A549 treated with AZD2906 at 1 μM for 4 hours (cell line): ENCODE measurements at places on chromosomes 7 and 10. TPM values are rescaled to one million over a fixed set of nuclear protein-coding genes. Genes with fewer than 3 reads are reported as not detected.

SEMA3E gene
- 1.8 to 2.3 TPM (median 1.9 TPM) in 5 replicates for total RNA-seq

TMEM184A gene
- 6.5 to 10.4 TPM (median 8.1 TPM) in 5 replicates for total RNA-seq

SPDYE2 gene
- not detected in 5 replicates for total RNA-seq

ENTPD7 gene
- total RNA-seq, result 7.0 to 11.7 TPM (median 8.6 TPM) in 5 replicates

CABCOCO1 gene
- total RNA-seq, result 0.16 to 0.50 TPM (median 0.41 TPM) in 5 replicates

LRRTM3 gene
- not detected in 5 replicates for total RNA-seq

CHST15 gene
- 6.6 to 7.8 TPM (median 7.1 TPM) in 5 replicates for total RNA-seq

NRAP gene
- 0.01 TPM in 1 of 5 replicates, not detected in the others for total RNA-seq

ZRANB1 gene
- 7.6 to 10.2 TPM (median 9.0 TPM) in 5 replicates for total RNA-seq

LRIT1 gene
- total RNA-seq, result not detected in 5 replicates

AGBL3 gene
- 0.75 to 1.4 TPM (median 0.96 TPM) in 5 replicates for total RNA-seq

PTF1A gene
- not detected in 5 replicates for total RNA-seq

MICALL2 gene
- total RNA-seq, result 10.8 to 23.7 TPM (median 21.8 TPM) in 5 replicates

TMEM213 gene
- total RNA-seq, result not detected in 5 replicates

ERVW-1 gene
- 0.07 TPM in 1 of 5 replicates, not detected in the others for total RNA-seq

TAC1 gene
- total RNA-seq, result 0.07 TPM in 1 of 5 replicates, not detected in the others
